WTC11 (cell line): ENCODE measurements at places on chromosomes 1 and 21.

GRCh38 chr1:83693427-83694126 lies 305.4 kb downstream of the TTLL7 start:
- no peak for DNase-seq

DNA sequence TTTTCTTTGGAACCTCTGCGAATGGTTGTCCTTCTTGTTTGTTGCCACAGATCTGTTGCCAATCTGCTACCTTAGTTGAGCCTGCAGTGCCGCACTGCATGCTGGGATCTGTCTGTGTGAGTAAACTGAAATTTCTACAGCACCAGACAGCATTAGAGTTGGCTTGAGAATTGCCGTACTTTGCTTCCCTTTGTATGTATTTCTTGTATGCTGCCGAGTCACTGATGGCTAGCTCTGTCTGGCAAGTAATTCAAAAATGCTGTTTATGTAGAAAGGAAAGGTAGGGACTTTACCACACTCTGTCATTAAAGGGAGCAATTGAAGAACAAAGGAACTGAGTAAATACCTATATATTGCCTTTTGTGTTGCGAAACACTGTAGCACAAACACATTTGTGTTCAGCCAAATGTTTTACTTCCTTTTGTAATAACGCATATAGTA lies 857.4 kb downstream of the USP25 start:
- DNase-seq: no peak

DNA sequence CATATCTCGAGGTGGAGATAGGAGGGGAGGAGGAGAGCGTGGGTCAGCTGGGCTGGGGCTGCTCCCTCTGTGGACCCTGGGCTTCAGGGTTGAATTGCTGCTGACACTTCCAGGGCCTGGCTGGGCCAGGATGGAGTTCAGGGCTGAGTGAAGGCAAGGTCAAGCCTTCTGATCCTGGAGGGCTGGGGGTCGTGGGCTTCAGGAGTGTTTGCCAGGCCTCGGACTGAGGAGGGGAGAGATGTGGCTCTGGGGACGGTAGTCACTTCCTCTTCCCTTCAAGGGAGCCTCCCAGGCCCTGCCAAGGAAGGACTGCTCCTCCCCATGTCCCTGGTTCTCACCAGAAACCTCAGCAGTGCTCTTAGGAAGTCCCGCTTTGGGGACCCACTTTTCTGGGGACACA lies 12.1 kb upstream of the FAM131C start:
- DNase-seq: no peak

DNA sequence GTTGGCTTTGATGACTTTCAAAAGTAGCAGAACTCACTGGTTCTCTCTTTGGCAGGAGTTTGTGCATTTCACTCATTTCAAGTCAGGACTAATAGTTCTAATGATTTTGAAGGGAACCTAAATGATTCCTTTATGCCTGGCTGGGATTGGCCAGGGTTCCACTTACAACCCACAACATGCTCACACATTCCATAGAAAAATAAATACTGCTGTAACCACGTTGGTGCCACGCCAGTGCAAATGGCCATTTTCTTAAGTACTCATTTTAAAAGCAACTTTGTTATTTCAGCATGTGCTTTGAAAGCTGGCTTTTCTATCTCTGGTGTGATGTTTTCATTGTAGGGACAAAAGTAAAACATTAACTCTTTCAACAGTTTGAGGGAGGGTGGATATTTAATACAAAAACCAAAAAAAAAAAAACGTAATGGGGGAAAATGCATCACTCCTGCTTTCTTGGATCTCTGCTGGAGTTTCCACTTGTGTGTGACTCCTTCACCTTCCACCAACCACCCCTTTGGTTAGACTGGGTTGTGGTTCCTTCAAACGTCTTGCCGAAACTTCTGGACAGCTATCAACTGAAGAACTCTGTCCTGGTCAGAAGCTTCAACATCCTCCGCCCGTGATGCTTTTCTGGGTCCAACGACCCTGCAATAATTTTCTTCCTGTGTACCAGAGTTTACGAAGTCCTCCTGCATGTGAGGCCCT lies 300.4 kb upstream of the RUNX1 start:
- no peak for DNase-seq

DNA sequence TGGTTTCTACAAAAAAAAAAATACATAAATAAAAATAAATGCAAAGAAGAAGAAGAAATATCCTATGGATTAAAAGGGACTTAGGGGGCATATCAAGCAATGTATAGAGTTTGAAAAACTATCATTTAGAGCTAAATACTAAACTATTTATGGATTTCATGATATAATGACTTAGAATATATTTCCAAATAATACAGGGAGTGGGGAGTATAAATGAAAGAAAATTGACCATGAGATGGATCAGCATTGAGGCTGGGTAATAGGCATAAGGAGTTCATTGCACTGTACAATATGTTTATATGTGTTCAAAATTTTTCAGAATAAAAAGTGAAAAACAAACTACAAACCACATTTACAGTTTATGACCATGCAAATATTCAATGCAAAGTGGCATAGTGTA lies 18.8 kb downstream of the NHLH2 start:
- DNase-seq: no peak

- no peak for DNase-seq
Measured at GRCh38 chr1:231776757-231777062, 150.1 kb downstream of the DISC1 start.

GRCh38 chr1:75136195-75136815 lies 2.1 kb downstream of the LHX8 start:
- DNase-seq: peak; percentile 63

GRCh38 chr1:207882692-207883091 lies 28.2 kb downstream of the CD34 start:
- DNase-seq: no peak

DNA sequence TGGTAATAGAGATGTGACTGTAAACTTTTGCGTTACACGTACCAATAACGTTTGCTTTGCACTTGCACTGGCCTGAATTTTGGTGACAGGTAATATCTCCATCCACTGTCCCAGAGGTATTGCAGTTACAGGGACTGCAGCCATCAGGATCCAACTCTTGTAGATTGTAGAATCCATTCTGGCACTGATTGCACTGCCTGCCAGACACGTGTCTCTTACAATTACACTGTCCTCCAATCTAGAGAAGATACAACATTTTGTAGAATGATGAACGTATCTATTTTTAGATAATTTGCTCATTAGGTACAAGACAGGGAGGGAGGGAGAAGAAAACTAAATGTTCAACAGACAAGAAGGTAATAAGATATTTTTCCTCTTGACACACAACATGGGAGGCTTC lies 172.4 kb downstream of the USH2A start:
- DNase-seq: no peak
